Activated T-helper 1 cell treated with anti-CD3 and anti-CD28 coated beads, Interleukin-12 subunit alpha, Interleukin-12 subunit beta, Interleukin-2, Interleukin-4 antibody, amounts not matched to agents 30 ng/mL and 10 ng/mL and 1 ng/mL, durations not matched to agents 14 hours and 24 hours and 36 hours (primary cell): ENCODE measurements at places on chromosomes 13 and 19.

DNA sequence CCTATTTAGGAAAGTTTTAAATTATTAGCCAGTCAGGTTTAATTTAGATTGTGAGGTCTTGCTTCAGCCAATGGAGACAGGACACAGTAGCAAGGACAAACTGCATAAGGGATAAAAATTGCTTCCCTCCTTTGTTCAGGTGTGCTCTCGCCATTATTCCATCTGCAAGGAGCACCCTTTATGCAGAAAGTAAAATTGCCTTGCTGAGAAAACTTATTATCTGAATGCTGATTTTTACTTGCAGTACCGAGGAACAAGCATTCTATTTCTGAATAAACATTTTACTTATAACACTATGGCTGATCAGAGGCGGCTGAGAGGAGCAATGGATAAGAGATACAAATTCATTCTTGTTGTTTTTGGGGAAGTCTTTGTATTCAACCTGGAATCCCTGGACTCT is 8.0 kb downstream of the CYP4F22 start:
- no peak for DNase-seq

DNA sequence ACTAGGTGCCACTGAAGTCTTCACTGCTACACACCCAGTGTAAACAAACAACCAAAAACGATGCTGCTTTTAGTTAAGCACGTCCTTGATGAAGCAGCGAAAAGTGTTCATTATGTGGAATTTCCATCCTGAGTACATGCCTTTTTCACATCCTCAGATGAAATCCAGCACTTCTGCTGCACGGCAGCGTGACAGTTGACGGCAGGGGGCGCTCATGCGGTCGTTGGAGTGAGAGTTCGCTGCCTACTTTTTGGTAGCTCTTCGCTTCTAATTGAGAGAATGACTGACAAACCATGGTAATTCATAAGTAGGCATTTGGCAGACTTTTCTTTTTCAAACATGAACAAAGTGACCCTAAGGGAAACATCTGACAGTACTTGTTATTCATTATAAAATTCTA is 1124.9 kb downstream of the EFNB2 start:
- DNase-seq = no peak

GRCh38 chr13:76917095-76917494 is 30.9 kb upstream of the KCTD12 start:
- DNase-seq = no peak

DNA sequence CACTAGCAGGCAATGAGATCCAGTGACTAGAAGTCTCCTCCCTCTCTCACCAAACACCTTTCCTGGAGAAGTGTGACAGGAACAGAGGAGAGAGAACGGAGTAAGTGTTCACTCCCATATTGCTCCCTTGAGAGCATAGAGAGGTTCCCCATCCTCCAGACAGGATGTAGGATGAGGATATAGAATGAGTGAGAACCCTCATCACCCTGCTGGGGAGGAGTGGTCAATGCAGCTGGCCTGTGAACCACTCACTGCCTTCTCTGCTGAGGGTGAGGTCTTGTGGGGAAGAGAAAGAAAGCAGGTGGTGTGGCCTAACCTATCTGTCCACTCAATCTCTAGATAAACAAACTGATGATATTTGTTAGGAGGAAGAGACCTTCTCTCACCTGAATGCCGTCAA is 386.6 kb downstream of the PCDH20 start:
- no peak for DNase-seq
